CD8-positive, alpha-beta memory T cell (primary cell): ENCODE measurements at places on chromosomes 5 and 9. TPM values are rescaled to one million over a fixed set of nuclear protein-coding genes. Genes with fewer than 3 reads are reported as not detected.

CCT5 gene
- total RNA-seq, result 537 TPM

CARTPT gene
- total RNA-seq, result not detected

SLC6A3 gene
- total RNA-seq, result not detected

SPACA9 gene
- 2.6 TPM for total RNA-seq

GFI1B gene
- total RNA-seq, result not detected

DNA sequence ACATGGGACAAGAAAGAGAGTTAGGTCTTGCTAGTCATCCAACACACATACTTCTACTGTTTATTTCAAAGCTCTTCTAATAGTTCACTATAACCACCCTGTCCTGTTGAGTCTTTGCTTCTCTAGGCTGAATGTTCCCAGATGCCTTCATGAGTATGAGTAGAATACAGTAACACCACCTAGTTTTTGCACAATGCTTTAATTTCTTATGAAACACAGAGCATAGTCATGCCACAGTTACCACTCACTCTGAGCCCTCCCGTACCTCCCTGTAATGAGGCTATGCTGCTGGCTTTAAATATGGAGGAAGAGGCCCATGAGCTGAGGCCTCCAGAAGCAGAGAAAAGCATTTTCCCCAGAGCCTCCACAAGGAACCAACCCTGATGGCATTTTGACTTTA is 75.0 kb upstream of the SLC1A3 start:
- no peak for DNase-seq
- H3K4me3 ChIP-seq, result no peak overlapping the region
- no peaks in the 10 kb centered on the region for H3K4me1 ChIP-seq
- no peaks in the 10 kb centered on the region for H3K36me3 ChIP-seq

DNA sequence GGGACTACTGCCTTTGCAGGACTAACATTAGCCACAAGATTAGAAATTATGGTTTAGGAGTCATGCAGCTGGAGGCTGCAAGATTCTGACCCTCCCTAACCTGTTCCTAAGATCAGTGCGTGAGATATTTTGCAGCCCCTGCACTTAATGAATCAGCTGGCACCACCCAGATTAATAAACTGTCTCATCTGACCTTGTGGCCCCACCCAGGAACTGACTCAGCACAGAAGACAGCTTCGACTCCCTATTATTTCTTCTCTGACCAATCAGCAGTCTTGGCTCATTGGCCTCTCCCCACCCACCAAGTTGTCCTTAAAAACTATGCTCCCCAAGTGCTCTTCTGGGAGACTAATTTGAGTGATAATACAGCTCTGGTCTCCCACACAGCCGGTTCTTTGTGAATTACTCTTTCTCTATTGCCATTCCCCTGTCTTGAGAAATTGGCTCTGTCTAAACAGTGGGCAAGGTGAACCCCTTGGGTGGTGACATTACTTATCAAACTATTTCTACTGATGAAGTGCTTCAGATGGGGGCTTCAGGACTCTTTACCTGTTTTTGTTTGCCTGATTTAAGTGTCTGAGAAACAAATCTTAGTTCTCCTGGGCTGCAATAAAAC is 17.0 kb downstream of the CTSL start:
- no peaks in the 10 kb centered on the region for H3K27me3 ChIP-seq
- no peak overlapping the region for H3K27ac ChIP-seq
- no peaks in the 10 kb centered on the region for H3K36me3 ChIP-seq
- DNase-seq, result no peak

DNA sequence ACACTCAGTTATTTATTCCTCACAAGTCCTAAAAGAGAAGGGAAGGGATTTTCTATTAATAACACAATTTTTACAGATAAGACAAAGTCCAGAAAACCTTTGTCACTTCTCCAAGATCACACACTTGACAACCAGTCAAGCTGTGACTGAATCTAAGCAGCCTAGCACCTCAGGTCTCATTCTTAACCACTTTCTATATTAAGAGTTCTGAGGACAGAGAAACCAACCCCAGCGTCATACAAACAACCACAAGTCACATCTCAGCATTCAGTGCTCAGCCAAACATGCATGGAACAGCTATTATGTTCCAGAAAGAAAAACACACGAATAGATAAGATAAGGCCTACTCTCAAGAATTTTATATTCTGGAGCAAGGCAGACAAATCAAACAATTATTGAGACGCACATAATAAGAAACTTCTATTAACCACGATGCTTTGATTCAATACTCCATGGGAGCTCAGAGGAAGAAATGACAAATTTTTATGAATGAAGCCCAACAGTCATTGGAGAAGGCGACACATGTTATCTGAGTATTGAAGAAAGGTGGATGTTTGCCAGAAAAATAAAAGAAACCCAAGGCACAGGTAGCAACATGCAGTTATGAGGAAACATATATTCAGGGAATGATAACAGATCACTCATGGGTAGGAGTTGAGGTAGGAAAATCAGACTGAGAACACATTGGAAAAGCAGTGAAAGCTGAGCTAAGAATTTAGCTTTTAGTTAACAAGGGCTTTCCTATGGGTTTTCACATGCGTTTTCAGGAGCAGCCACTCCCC is 113.1 kb downstream of the HTR4 start:
- no peak overlapping the region for H3K4me3 ChIP-seq
- H3K4me1 ChIP-seq, result no peaks in the 10 kb centered on the region
- H3K27ac ChIP-seq, result no peak overlapping the region

DNA sequence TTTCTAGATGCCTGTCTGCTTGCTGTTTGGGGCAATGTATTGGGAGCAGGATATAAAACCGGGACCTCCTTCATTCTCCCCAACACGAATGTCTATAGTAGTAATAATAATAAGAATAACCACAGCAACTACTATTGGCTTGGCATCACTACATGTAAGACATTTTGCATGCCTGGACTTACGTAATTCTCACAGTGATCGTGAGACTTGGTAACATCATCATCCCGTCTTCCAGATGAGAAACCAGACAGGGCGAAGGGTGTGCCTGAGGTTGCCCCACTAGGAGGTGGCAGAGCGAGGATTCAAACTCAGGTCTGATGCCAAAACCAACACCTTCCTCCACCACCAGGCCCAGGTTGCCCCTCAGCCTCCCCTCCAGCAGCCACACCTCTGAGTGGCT is 185.1 kb downstream of the RGS3 start:
- no peak overlapping the region for H3K27ac ChIP-seq
- no peak overlapping the region for H3K4me3 ChIP-seq
- no peaks in the 10 kb centered on the region for H3K36me3 ChIP-seq
- no peak for DNase-seq

DNA sequence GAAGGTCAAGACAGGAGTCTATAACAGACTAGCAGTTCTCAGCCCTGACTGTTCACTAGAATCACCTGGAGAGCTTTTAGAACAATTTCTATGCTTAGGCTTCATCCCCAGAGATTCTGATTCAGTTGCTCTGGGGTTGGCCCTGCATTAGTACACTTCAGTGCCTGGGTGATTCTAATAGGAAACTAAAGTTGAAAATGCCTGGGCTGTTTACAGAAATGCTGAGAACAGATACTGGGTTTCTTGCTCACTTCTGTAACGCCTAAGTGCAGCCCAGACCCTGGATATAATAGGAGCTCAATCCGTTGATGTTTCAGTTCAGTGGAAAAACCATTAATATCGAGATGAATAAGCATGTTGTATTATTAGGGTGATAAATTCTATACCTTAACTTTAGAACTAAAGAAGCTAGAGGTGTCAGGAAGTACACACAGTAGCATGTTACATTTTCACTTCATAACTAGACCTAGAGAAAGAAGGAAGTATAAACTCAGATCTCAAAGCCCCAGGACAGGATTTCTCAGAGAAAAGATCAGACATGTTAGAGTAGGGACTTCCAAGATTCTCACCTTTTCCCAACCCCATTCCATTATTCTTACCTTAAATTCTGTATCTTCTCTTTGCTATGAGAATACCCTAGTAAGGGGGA is 20.4 kb downstream of the HAVCR2 start:
- DNase-seq, result no peak
- no peaks in the 10 kb centered on the region for H3K36me3 ChIP-seq
- H3K4me3 ChIP-seq, result no peak overlapping the region
- H3K4me1 ChIP-seq, result no peaks in the 10 kb centered on the region
- no peak overlapping the region for H3K27ac ChIP-seq

DNA sequence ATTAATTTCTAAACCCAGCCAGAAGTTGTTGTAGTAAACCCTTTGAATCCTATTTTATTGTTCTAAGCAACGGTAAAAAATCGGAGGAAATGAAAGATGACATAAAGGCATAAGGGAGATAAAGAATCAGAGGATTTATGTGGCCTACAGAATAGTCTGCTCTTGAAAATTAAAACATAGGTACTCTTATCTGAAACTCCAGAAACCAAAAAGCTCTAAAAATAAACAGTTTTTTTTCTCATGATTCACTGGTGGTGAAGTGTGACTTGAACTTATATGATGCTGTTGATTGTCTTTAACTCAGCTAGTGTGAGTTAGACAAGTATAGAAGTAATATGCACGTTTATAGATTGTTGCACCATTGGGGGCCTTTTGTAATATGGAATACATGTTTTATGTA is 80.3 kb downstream of the HSD17B4 start:
- no peak overlapping the region for H3K4me3 ChIP-seq
- no peaks in the 10 kb centered on the region for H3K27me3 ChIP-seq
- no peaks in the 10 kb centered on the region for H3K36me3 ChIP-seq
- DNase-seq, result no peak
- H3K27ac ChIP-seq, result no peak overlapping the region
- H3K4me1 ChIP-seq, result no peaks in the 10 kb centered on the region

GRCh38 chr5:95817430-95817829 is 5.1 kb downstream of the GLRX start:
- peak; percentile 49 for DNase-seq
- no peaks in the 10 kb centered on the region for H3K27me3 ChIP-seq
- H3K4me1 ChIP-seq, result peaks cover 63% of the 10 kb centered on the region
- peaks cover 28% of the 10 kb centered on the region for H3K36me3 ChIP-seq
- H3K27ac ChIP-seq, result peak overlapping the region; percentile 60

- H3K4me1 ChIP-seq, result peaks cover 34% of the 10 kb centered on the region
- DNase-seq, result no peak
- no peaks in the 10 kb centered on the region for H3K27me3 ChIP-seq
- no peak overlapping the region for H3K4me3 ChIP-seq
Measured at GRCh38 chr9:34651321-34651720, 664 bp upstream of the IL11RA start.

GRCh38 chr9:37417857-37418618 is 4.5 kb upstream of the GRHPR start:
- H3K27ac ChIP-seq, result no peak overlapping the region
- no peaks in the 10 kb centered on the region for H3K36me3 ChIP-seq
- no peaks in the 10 kb centered on the region for H3K27me3 ChIP-seq
- peaks cover 10% of the 10 kb centered on the region for H3K4me1 ChIP-seq
